Osteocyte (in vitro differentiated cells): ENCODE measurements at places on chromosomes 13 and 19. TPM values are rescaled to one million over a fixed set of nuclear protein-coding genes. Genes with fewer than 3 reads are reported as not detected.

Gene ZNF43
- total RNA-seq = 16.0 and 17.7 TPM in 2 replicates

Gene IGFL3
- not detected in 2 replicates for total RNA-seq

Gene ERICH4
- total RNA-seq = not detected in 2 replicates

Gene WASF3
- 17.1 and 20.0 TPM in 2 replicates for total RNA-seq

Gene PEX11G
- total RNA-seq = 2.1 and 2.5 TPM in 2 replicates

Gene GJA3
- not detected in 2 replicates for total RNA-seq

GRCh38 chr13:61700181-61700580, 284.5 kb upstream of the PCDH20 start:
- H3K4me3 ChIP-seq = no peak overlapping the region
- H3K27me3 ChIP-seq = no peaks in the 10 kb centered on the region
- no peak overlapping the region for H3K27ac ChIP-seq
- no peaks in the 10 kb centered on the region for H3K4me1 ChIP-seq
- no peak for DNase-seq
- no peaks in the 10 kb centered on the region for H3K36me3 ChIP-seq

- no peak overlapping the region for H3K4me3 ChIP-seq
- no peaks in the 10 kb centered on the region for H3K36me3 ChIP-seq
- H3K4me1 ChIP-seq = no peaks in the 10 kb centered on the region
- H3K27me3 ChIP-seq = no peaks in the 10 kb centered on the region
Observed at GRCh38 chr13:55550624-55551023, 1590.1 kb upstream of the PRR20A start.

GRCh38 chr19:2227415-2228156, 8.5 kb downstream of the PLEKHJ1 start:
- no peaks in the 10 kb centered on the region for H3K27me3 ChIP-seq
- DNase-seq = no peak
- no peaks in the 10 kb centered on the region for H3K4me1 ChIP-seq
- peaks cover 24% of the 10 kb centered on the region for H3K36me3 ChIP-seq
- H3K4me3 ChIP-seq = no peak overlapping the region

DNA sequence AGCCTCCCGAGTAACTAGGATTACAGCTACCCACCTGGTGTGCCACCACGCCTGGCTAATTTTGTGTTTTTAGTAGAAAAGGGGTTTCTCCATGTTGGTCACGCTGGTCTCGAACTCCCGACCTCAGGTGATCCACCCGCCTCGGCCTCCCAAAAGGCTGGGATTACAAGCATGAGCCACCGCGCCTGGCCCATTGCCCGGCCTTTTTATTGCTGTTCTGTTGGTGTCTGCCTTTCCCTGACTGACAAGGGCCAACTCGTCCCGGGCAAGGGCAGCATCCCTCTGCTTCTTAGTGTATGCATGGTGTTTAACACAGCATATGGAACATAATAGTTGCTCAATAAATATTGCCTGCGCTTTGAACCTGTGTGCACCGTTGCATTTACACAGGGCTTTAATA, 6.2 kb upstream of the RETN start:
- H3K4me3 ChIP-seq = no peak overlapping the region
- H3K27ac ChIP-seq = no peak overlapping the region
- DNase-seq = no peak
- peaks cover 2% of the 10 kb centered on the region for H3K4me1 ChIP-seq
- peaks cover 14% of the 10 kb centered on the region for H3K27me3 ChIP-seq
- H3K36me3 ChIP-seq = no peaks in the 10 kb centered on the region

- DNase-seq = no peak
- peaks cover 5% of the 10 kb centered on the region for H3K4me1 ChIP-seq
- H3K27ac ChIP-seq = no peak overlapping the region
- no peak overlapping the region for H3K4me3 ChIP-seq
- no peaks in the 10 kb centered on the region for H3K36me3 ChIP-seq
- H3K27me3 ChIP-seq = peaks cover 8% of the 10 kb centered on the region
Observed at GRCh38 chr13:113058988-113059850, 46.4 kb upstream of the F7 start.

- peaks cover 9% of the 10 kb centered on the region for H3K27me3 ChIP-seq
- H3K4me1 ChIP-seq = no peaks in the 10 kb centered on the region
- H3K4me3 ChIP-seq = no peak overlapping the region
- DNase-seq = peak; percentile 75
- H3K36me3 ChIP-seq = no peaks in the 10 kb centered on the region
Observed at GRCh38 chr13:111476197-111476596, 155.8 kb downstream of the TEX29 start.

DNA sequence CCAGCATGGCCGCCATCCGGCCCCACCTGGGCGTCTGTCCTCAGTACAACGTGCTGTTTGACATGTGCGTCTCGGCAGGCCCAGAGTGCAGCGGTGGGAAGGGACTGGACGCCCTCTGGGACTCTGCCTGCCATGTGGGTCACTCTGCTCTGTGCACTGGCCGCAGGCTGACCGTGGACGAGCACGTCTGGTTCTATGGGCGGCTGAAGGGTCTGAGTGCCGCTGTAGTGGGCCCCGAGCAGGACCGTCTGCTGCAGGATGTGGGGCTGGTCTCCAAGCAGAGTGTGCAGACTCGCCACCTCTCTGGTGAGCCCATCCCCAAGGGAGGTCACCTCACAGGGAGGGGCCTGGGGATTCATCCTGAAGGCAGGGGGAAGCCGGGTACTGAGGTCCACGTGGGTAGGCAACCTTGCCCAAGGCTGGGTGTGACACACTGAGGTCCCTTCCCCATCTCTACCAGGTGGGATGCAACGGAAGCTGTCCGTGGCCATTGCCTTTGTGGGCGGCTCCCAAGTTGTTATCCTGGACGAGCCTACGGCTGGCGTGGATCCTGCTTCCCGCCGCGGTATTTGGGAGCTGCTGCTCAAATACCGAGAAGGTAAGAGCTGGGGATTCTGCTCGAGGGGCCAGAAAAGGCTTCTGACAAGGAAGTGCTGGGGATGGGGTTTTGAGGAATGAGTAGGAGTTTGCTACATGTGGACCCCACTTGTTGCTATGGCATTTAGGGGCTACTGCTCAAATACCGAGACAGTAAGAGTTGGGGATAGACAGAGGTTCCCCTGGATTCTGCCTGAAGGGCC, 11.3 kb downstream of the ABCA7 start:
- H3K27me3 ChIP-seq = no peaks in the 10 kb centered on the region
- H3K4me3 ChIP-seq = no peak overlapping the region
- H3K4me1 ChIP-seq = no peaks in the 10 kb centered on the region
- H3K27ac ChIP-seq = no peak overlapping the region
- no peak for DNase-seq
